ENCODE measurements at places on chromosomes 16 and 17.

DNA sequence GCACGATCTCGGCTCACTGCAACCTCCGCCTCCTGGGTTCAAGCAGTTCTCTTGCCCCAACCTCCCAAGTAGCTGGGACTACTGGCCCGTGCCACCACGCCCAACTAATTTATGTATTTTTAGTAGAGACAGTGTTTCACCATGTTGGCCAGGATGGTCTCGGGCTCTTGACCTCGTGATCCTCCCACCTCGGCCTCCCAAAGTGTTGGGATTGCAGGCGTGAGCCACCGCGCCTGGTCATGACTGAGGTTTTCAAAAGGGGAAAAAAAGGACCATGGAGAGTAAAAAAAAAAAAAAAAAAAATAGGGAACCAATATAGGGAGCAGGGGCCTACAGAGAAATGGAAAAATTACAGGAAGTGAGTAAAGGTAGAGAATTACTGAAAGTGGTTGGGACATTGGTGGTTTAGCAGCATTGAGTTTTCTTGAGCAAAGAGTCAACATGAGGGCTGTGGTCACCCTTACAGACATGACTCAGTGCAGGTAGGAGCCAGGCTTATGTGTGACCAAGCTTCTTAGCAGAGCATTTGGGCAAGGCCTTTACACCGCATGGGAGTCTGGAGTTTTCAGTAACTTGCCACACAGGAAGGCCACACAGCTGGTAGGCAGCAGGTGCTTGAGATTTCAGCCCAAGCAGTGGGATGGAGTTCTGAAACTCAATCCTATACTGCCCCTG is 447.3 kb downstream of the HS3ST3B1 start:
- DNase-seq = peak; percentile 25

GRCh38 chr16:50947826-50948225 is 203.2 kb downstream of the SALL1 start:
- DNase-seq = no peak

DNA sequence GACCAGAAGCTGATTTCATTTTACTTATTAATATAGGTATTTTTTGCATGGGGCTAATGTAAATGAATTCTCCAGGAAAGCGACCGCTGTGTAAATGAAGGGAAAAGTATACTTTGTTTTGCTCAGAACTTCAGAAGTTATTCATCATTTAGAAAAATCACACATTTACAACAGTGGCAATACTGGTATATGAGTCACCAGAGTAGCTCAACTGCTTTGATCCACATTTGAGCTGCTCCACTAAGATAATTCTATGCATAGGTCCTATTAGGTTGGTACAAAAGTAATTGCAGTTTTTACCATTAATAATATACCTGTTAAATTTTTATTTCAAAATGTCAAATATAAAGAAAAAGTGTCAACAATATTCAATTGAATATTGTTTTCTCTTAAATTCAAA is 22.9 kb upstream of the DYNLRB2 start:
- DNase-seq = no peak

DNA sequence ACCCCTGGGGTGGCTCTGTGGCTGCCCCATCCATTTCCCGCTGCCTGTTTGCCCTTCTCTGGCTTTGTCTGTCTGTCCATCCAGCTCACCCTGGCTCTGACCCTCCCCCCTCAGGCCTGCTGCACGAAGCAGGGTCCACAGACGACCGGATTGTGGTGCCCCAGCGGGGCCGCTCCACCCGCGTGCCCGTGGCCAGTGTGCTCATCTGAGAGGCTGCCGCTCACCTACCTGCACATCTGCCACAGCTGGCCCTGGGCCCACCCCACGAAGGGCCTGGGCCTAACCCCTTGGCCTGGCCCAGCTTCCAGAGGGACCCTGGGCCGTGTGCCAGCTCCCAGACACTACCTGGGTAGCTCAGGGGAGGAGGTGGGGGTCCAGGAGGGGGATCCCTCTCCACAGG is 761 bp upstream of the LAT start:
- DNase-seq = no peak

DNA sequence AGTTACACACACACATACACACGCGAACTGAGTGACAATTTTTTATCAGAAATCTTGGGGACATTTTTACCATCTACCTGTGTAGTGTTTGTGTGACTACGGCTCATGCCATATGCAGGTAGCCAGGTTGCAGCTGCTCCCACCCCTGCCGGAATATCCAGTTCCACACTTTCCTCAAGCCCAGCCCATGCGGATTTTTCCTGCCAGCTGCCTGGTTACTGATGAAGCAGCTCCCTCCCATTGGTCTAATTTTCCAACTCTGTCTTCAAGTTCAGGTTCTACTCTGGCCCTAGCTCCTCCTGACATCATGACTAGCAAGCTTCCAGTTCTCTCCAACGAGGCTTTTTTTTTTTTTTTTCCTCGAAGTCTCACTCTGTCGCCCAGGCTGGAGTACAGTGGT is 4.8 kb downstream of the GSG1L2 start:
- DNase-seq = no peak

DNA sequence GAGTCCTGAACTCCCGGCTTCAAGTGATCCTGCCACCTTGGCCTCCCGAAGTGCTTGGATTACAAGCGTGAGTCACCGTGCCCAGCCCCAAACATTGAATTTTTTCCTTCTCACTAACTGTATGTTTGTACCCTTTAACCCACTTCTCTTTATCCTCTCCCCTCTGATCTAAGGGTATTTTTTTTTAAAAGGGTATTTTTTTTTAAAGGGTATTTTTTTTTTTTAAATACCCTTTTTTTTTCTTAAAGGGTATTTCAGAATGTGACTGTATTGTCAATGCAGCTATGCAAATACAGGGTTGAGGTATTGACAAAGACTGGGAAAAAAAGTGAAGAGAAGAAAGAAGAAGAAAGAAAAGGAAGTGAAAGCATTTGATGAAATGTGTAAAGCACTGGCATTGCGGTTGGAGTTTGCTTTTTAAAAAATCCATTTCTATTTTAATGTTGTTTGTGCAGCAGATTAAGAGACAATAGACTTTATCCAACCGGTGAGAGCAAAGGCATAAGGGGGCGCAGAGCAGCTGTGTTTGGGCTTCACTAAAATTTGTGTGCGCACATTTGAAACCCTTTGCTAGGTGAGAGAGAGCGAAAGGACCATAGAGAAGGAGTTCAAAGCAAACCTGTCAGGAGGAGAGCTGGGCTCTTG is 42.4 kb downstream of the SYT17 start:
- DNase-seq = peak; percentile 56

- DNase-seq = no peak
Measured at GRCh38 chr16:46649588-46650253, 28.5 kb upstream of the SHCBP1 start.

DNA sequence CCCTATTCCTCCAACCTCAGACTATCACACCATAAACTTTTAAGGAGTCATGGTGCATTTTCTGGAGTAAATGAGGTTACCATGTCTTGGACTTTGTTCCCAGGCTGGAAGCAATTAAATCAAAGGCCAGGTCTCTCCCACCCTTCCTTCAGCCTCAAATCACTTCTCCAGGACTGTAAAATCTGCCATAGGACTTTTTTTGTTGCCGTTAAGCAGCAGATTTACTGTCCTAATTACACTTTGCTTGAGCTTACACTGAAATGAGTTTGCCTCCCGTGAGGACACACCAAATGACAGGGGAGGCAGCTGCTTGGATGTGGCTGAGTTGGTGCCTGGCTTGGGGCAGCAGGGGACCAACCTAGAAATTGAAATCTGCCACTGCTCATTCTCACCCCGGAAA is 14.7 kb downstream of the DCAKD start:
- DNase-seq = no peak

GRCh38 chr17:47279062-47279801 is 25.6 kb downstream of the ITGB3 start:
- DNase-seq = peak; percentile 82

DNA sequence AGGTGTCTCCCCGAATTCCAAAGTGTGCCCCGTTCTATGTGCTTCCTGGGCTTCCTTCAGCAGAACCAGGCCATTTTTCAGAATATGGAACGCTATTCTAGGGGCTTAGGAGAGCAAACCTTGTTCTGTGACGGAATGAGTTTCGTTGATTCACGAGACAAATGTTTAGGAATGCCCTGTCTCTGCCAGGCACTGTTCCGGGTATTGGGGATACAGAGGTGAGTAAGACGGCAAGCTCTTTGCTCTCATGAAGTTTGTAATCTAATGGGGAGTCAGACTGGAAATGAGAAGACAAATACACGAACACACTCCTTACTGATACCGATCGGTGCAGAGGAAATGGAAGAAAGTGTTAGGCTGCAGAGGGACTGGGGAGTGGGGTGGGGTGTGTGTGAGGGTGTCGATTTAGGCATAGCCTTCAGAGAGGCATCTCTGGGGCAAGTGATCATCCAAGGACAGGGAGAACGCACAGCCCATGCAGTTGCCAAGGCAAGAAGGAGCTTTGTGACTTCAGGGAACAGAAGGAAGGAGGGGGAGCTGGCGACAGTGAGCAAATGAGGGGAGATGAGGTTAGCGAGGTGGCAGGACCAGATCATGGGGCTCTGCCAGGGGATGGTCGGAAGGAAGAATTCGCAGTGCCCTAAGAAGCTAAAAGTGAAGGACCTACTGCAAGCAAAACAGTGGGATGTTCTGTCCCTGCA is 189.6 kb downstream of the MSI2 start:
- DNase-seq = no peak

- no peak for DNase-seq
Measured at GRCh38 chr16:65668064-65668595, 546.3 kb upstream of the CDH11 start.

DNA sequence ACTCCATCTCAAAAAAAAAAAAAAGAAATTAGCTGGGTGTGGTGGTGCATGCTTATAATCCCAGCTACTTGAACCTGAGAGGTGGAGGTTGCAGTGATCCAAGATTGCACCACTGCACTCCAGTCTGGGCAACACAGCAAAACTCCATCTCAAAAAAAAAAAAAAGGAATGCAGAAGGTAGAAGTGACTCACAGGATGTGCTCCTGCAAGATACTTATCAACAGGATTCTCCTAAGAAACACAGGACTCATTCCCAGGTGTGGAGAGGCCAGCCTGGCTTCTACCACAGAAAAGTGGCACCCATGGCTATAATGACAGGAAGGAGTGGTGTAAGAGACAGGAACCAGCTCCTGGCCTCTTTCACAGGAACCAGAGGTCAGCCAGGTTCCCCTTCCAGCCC is 13.8 kb downstream of the ELMO3 start:
- DNase-seq = no peak

DNA sequence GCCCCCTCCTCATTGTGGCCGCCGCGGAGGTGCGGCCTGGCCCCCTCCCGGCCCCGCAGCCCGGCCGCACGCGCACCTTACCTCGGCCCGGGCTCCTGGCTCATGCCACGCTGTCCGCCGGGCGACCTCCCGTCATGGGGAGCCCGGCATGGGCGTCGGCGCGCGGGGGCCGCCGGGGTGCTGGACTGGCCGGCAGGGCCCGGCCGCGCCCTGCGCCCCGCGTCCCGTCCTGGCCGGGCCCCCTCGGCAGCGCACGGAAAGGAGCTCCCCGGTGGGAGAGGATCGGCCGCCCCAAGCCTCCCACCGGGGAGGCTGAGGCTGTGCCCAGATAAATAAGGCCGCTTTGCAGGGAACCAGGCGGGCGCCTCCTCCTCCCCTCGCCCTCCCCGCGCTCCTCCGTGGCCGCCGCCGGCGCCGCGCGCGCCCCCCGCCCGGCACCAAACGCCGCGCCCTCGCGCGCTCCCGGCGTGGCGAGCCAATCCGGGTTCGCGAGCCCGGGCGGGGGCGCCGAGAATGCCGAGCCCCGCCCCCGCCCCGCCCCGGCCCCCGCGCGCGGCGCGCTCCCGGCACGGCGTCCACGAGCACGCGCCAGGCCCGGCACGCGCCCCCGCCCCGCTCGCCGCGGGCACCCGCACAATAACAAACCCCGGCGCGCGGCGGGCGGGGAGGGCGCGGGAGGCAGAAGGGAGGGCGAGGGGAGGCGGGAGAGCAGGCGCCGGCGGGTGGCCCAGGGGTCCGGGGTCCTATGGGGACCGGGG is at the start of gene FBXL16:
TSS of gene FBXL16 (minus strand) at position 371 of the 758 bp plus-strand sequence. CDS start 8,396 bp downstream, outside the sequence.
- DNase-seq = no peak

DNA sequence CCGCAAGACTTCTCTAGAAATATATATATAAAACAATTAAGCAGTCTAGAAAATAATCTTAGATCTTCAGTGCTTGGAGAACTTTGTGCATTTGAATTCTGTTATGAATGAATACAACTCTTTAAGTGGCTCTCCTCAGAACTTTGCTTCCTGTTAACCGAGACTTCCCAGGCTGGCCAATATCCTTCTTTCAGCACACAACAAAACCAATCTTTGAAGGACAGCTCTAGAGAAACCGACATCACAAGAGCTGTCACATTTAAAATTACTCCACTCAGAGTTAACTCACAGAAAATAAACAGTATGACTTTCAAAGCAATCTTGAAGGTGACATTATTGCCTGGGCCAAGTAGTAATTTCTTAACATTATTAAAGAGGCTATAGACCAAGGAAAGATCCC is 49.7 kb upstream of the ITGA2B start:
- no peak for DNase-seq

DNA sequence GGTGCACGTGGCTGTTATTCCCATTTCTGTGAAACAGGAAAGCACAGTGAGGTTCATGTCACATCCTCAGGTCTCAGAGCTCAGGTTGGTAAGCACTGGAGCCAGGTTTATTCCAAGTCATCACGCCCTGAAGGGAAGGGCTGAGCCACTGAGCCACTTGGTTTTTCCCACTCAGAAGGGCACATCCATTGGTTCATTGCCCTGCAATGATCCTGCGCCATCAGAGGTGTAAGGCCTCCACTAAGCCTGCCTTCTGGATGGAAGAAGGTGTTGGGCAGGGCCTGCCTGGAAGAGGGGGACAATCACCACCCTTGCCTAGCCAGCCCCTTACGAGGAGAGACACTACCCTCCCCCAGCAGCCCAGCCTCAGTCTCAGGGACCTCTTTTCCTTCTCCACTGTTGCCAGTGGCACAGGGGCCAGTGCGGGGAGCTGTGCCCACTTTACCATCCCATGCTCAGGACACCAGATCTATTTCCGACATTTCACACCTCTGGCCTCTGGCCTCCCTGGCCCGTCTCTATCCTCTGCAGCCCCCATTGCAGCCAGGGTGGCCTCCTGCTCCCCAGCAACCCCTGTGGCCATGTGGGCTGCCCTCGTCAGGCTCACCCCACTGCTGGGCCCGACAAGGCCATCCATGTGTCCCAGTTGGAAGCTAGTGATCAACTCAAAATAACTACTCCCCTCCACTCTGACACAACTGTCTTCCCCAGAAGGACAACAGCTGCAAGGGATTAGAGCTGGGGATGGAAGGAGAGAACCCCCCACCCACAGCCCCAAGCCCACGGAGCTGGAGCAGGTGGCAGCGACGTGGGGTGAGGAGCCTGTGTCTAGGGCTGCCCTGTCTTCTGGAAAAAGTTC is 29.9 kb downstream of the CFAP20 start:
- DNase-seq = no peak

- DNase-seq = no peak
Measured at GRCh38 chr16:1070084-1070863, 2.3 kb upstream of the SSTR5 start.

Data from GM10248 (cell line).